Subcutaneous preadipocyte (primary cell): ENCODE measurements at places on chromosomes 12 and 14. TPM values are rescaled to one million over a fixed set of nuclear protein-coding genes. Genes with fewer than 3 reads are reported as not detected.

The PCBP2 gene
- 259 and 261 TPM in 2 replicates for total RNA-seq

The B4GALNT1 gene
- under 0.01 and 0.20 TPM in 2 replicates for total RNA-seq

The GPR84 gene
- not detected in 2 replicates for total RNA-seq

The KLRF1 gene
- total RNA-seq: under 0.01 and 0.20 TPM in 2 replicates

The ACOT2 gene
- total RNA-seq: 22.5 and 27.2 TPM in 2 replicates

The ULK1 gene
- 4.4 and 8.2 TPM in 2 replicates for total RNA-seq
